Stimulated activated CD8-positive, alpha-beta memory T cell treated with anti-CD3 and anti-CD28 coated beads, Interleukin-4, amount 100 ng/mL, for 1 hour (primary cell): ENCODE measurements at places on chromosomes 1 and 21.

DNA sequence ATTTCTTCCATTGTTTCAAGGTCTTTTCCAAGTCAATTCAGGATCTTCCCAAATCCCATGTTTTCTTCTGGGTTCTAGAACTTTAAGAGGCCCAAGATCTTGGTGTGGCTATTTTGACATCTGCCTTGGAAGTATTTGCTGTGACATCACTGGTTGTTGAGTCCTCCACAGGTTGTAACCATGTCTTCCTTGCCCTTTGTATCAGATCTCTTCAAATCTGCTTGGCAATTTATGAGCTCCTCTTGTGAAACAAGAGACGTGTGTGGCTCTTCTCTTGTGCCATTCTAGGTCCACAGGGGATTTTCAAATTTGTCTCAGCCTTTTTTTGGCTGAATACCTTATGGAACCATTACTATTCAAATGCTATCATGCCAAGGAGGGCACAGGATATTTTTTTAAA, 60.3 kb upstream of the KCNK2 start:
- DNase-seq, result no peak

- no peak for DNase-seq
Measured at GRCh38 chr1:204802401-204803175, 68.1 kb upstream of the NFASC start.

GRCh38 chr1:2231532-2232254, 3.6 kb downstream of the SKI start:
- no peak for DNase-seq

DNA sequence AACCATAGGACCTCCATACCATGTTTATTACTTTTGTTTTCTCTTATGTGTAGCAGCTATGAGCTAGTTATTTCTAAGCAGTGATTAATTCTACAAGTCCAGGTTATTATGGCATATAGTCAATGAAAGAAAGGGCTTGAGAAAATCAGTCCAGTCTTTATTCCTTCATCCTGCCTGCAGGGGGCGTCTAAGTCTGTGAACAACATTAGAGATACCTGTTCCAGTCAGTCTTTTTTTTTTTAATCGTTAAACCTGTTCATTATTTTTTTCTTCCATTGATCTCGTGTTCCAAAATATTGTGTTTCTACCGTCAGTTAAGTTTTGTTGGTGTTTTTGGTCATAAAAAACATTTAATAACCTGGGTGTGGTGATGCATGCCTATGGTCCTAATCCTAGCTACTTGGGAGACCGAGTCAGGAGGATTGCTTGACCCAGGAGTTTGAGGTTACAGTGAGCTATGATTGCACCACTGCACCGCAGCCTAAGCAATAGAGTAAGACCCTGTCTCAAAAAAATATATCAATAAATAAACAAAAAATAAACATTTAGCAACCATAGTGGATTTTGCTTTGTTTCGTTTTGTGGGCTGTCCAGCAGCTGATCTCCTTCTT, 29.4 kb upstream of the CD2 start:
- DNase-seq, result peak; percentile 66

GRCh38 chr21:29501451-29501850, 202.7 kb downstream of the BACH1 start:
- no peak for DNase-seq

GRCh38 chr1:7399514-7400125, 371.5 kb upstream of the VAMP3 start:
- no peak for DNase-seq

DNA sequence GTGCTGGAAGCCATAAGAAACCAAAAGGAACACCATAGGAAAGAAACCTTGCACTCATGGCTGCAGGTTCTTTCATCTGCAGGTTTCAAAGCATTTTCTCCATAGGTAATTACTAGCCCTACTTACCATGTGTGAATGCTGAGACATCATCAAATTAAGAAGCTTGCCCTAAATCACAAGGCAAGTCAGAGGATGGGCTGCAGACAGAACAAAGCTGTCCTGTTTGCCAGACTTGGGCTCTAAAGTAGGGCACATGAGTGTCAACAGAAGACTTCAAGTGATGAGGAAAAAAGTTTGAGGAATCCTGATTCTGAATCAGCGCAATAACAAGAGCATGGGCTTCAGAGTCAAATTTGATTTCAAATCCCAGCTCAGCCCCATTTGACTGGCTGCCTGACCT, 5.8 kb upstream of the EPS15 start:
- no peak for DNase-seq

DNA sequence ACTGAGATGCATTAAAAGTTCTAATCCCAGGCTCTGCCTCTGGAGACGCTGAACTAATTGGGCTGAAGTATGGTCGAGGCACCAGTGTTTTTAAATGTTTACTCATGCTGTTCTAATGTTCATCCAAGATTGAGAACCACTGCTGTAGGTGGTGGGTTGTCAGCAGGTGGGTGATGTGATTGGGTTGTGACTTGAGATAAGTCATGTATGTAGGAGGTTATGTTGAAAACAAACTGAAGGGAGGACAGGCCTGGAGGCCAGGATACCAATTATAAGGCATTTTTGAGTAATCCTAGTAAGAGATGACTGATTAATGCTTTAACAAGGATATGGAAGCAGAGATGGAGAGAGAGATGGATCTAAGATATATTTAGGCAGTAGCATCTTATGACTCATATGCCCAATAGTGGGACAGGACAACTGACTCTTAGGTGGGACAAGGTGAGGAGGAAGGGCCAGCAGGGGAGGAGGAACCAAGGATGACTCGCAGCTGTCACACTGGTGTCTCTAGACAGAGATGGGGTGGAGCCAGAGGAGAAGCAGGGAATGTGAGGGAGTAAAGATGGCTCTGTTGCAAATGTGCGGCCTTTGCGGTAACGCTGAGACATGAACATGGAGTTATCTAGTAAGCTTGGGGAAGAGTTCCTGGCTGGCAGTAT, 29.3 kb downstream of the RAB4A start:
- DNase-seq, result no peak

GRCh38 chr1:39933956-39934941, 20.7 kb upstream of the MFSD2A start:
- DNase-seq, result no peak

DNA sequence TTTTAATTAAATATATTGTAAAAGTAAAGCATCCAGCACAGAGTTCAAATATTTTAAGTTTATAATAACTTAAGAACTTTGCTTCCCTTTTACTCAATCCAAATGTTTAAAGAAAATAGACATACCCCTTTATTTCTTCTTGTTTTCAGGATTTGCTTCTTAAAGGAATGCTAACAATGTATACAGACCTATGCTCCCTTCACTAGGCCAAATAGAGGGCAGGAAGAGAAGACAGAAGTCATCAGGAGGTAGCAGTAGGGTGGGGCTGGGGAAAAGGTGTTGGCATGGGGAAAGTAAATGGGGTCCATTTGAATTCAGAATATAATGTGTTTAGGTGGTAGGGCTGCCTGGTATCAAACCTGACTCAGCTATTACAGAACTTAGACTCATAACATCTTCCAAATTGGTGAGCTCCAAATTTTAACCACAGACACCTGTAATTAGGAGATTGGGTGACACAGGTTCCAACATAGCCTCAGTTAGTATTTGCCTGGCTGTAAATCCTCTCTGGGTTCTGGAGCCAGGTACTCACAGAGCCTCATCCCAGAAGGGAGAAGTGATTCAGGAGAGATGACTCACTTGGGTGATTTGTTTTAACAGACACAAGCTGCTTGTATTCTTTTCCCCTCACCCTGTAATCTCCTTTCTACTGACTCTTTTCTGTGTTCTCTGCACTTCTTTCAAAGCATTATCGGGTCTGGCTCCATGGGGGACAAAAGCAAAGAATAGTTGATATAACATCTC, 60.1 kb upstream of the DUSP10 start:
- DNase-seq, result no peak

GRCh38 chr1:75124510-75124909, 9.7 kb upstream of the LHX8 start:
- no peak for DNase-seq

- DNase-seq, result no peak
Measured at GRCh38 chr1:54109129-54110090, 43.4 kb downstream of the CDCP2 start.

GRCh38 chr1:207097871-207098324, 6.1 kb upstream of the C4BPA start:
- no peak for DNase-seq

DNA sequence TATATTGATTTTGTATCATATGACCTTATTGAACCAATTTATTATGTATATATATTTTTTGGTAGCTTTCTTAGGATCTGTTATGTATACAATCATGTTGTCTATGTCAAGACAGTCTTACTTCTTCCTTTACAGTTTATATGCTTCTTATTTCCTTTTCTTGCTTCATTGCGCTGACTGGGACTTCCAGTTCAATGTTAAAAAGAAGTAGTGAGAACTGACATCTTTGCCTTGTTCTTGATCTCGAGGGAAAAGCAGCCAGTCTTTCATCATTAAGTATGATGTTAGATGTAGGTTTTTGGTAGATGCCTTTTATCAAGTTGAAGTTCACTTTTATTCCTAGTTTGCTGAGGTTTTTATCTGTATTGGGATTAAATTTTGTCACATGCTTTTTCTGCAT, 17.5 kb downstream of the MAN1C1 start:
- DNase-seq, result no peak

DNA sequence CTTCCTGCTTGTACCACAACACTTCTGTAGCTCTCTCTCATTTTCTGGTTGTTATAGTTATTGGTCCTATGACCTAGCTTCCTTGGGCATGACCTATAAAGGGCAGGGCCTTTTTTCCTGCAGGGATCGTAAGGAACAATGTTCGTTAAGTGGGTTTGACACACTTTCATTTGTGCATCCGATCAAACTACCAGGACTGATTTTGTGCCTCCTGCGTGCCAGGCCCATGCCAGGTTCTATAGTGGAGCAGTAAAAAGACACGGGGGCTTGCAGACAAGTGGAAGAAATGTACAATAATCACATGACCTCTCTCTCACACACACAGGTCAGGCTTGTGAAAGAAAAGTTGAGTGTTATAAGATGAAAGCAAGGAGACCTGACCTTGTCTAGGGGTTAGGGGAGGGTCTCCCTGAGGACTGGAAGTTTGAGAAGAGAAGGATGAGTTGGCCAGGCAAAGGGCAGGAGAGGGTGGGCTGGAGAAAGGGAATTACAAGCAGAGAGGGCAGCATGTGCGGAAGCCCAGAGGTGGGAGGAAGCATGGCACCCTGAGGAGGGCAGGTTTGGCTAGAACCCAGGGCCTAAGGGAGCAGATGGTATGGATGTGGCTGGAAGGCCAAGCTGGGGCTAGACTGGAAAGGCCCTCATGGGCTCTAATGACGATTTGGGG, 145.4 kb downstream of the GRIK3 start:
- no peak for DNase-seq

- DNase-seq, result no peak
Measured at GRCh38 chr1:67333603-67334002, 25.9 kb downstream of the IL12RB2 start.

GRCh38 chr1:234643111-234643849, 33.3 kb upstream of the IRF2BP2 start:
- no peak for DNase-seq

GRCh38 chr1:238954865-238955264, 431.5 kb upstream of the CHRM3 start:
- DNase-seq, result no peak

DNA sequence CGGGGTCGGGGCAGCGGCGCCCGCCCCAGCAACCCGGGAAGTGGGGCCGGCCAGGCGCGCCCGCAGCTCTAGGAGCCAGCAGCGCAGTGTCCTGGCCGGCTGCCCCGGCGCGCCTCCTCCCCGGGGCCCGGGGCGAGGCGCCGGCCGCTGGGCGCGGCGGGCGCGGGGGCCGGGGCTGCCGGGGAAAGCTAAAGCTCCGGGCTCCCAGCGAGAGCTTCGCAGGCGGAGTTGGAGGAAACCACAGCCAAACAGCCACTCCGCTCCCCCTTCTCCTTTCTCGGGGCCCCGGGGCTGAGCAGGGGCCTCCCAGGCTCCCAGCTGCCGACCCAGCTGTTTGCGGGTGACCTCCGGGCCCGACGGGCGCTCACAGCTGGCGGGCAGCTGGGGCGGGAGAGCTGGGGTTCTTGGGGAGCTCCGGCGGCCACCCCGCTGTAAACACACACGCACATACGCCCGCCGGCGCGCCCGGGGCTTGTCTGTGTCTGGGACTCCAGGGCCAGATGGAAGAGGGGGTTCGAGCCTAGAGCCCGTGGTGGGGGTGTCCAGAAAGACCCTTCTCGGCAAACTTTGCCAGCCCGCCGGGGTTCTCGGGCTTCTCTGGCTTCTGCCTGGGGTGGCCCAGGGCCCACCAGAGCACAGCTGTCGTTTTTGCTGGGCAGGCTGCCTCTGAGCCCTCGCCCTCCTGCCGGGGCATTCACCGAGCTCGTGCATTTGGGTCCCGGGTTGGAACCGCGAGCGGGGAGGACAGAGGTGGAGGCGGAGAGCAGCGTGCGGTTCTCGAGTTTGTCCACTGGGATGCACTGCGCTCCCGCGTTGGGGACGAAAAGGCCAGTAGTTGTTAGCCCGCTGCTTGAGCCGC, 1.5 kb downstream of the AJAP1 start:
- DNase-seq, result no peak

DNA sequence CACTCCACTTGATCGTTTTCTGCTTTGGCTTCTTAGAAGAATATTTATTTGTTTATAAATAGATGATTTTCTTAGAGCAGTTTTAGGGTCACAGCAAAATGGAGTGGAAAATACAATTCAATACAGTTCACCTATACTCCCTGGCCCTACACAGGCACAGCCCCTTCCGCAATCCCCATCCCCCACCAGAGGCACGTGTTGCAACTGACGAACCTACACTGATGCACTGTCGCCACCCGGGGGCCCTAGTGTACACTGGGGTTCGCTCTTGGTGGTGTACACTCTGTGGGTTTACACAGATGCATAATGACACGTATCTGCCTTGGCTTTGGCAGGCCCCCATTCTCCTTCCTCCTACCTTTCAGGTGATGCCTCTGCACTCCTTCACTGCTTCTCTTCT, 8.0 kb downstream of the ECHDC2 start:
- DNase-seq, result no peak

DNA sequence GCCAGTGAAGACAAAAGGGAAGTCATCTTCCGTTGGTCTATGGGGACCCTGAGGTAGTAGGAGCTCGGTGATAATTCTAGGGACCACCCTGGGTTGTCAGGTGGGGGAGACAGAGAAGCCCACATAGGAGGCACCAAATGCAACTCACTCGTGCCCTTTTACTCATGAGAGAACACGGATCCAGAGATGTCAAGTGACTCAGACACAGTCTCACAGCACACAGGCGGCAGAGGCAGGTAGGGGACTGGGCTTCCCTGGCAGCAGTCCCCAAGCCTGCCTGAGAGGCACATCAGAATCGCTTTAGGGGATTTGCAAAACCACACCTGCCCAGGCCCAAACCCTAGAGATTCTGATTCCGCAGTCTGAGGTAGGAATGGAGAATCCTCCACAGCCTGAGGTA, 31.3 kb upstream of the RUNX3 start:
- DNase-seq, result no peak

GRCh38 chr1:202966006-202966898, 805 bp downstream of the CYB5R1 start:
- no peak for DNase-seq
